ENCODE measurements at places on chromosomes 4 and X.

GRCh38 chr4:37627263-37627662, 58.9 kb downstream of the RELL1 start:
- DNase-seq = no peak

GRCh38 chrX:13719192-13719856, 15.1 kb downstream of the TRAPPC2 start:
- DNase-seq = no peak

DNA sequence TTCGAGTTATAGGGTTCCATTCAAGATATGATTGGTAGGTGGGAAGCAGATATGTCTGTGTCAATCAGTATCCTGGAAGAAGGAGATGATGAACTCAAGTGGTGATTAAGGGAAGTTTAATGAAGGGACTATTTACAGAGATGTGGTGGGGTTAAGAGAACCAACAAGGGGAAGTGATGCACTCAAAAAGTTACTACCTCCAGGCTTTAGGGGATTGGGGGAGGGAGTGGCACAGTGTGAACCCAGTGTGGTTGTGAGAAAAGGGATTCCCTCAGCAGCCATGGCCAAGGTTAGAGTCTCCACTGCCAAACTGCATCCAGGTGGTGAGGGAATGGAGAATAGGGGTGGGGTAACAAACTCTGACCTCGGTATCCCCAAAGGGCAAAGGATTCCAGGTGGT, 27.9 kb downstream of the PKD2 start:
- no peak for DNase-seq

GRCh38 chr4:174828845-174829701, at the start of gene GLRA3:
TSS of gene GLRA3 (minus strand) at chr4:174829247. CDS start at chr4:174828811, 436 bp downstream.
- no peak for DNase-seq

DNA sequence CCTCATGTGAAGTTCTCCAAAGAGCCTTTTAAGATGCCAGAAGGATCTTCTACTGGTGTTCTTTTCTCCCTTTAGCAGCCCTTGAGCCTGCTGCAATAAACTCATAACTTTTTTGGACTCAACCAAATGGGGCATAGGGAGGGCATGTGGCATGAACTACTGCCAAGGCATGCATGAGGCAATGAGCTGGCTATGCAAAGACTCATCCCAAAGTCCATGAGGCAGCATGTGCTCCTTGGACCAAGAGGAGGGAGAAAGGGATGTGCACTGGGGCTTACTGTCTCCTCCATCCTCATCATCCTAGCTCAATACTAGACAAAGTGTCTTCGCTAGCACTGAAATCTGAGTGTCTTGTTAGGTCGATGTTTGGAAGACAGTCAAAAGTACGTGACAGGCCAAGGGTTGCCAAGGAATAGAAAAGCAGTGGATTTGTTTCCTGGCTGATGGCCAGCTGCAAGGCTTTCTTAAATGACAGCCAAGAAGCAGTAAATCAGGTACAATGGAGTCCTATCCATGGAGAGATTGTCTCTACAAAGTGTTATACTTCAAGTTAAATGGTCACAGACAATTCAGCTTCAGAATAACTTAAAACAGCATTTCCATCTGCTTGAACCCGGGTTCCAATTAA, 44.5 kb upstream of the ATXN3L start:
- no peak for DNase-seq

DNA sequence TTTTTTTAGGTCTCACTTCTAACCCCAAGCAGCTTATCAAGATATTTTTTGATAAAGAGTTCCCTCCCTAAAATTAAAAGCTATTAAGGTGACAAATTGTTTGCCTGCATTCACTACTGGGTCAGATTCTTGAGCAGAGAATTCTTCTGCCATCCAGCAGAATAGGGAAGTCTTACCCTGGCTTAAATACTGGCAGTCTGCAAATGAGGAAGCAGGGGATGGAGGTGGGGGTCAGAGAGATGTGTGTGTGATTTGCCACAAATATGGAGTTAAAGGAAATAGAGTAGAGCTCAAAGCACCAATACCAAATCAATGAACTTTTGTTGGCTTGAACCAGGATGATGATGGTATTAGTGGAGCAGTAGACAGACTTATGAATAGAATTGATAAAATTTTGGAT, 122.2 kb downstream of the ANXA5 start:
- no peak for DNase-seq

GRCh38 chr4:157014621-157015591, 43.3 kb upstream of the PDGFC start:
- DNase-seq = no peak

DNA sequence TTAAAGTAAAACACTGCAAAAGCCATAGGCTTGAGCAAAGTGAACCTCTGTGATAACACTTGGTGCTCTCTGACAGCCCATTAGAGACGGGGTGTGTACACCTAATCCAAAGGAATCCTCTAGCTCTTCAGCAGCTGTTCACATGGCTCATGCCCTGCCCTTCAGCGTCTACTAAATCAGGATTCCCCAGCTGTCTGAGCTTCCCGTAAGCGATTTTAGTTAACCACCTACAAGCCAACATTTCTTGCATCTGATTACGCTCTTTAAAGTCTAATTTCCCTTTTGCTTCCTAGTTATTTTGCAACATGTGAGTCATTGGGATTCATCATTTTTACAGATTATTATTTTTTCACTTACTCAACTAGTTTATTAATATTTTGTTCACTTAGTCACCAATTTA, 6.5 kb downstream of the DMD start:
- DNase-seq = no peak

DNA sequence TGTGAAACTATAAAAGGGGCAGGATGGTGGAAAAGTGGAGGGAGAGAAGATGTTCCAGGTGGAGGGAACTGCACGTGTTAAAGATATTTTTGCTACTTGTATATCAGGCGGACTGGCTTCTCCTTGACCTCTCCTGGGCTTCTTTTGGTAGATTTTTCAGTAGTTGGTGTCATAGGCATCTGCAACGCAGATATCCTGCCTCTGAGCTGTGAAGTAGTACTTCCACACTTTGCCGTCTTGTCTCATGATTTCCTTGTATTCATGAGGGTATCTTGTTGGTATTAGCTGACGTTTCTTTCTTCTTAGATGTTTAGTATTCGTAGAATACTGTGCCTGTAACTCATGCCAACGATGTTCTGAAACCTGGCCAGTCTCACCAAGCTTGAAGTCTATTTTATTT, 81.0 kb downstream of the WWC2 start:
- no peak for DNase-seq

DNA sequence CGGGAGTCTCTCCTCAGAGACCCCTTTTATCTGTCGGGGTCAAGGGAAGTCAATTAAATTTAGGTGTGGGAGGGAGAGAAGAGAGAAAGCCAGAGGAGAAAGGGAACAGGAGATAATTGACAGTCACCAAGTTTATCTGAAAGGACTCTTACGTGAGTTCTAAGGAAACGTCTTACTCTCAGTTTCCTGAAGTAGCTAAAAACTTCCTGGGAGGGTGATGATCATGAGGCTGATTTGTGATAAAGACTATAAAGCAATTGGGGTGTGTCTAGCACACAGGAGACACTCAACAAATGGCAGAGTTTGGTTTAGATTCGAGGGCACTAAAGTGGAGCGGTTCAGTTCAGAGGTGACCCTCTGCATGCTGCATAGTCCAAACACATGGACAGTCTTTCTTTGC, 254.1 kb downstream of the FBXW7 start:
- DNase-seq = no peak

Data from LNCaP clone FGC (cell line).